ENCODE measurements at places on chromosomes 11 and 22.

GRCh38 chr11:65778431-65778900 lies 2.3 kb downstream of the AP5B1 start:
- no peak for DNase-seq

- no peak for DNase-seq
These were observed 23.0 kb downstream of the PPIL2 start for GRCh38 chr22:21688706-21689381.

GRCh38 chr11:15334766-15335165 lies 220.0 kb downstream of the INSC start:
- DNase-seq, result no peak

- DNase-seq, result no peak
These were observed 11.8 kb upstream of the SELENOH start for GRCh38 chr11:57729479-57729878.

DNA sequence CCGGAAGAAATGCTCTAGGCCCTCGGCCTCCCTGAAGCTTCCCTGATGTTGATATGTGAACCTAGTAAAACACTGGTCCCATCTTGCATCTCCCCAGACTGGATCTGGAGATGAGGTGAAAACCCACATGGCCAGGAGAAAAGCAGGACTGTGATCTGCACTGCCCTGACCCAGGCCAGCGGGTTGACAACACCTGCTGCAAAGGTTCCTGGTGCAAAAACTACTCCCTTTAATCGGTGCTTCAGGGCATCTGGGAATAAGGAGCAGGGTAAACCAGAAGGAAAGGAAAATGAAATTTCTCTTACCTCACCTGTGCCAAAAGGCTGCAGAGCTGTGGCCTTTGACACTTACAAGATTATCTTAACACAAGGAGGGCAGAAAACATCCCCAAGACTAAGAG lies 30.6 kb downstream of the PACSIN2 start:
- no peak for DNase-seq

GRCh38 chr11:18632841-18633240 lies 1.3 kb downstream of the SPTY2D1 start:
- no peak for DNase-seq

DNA sequence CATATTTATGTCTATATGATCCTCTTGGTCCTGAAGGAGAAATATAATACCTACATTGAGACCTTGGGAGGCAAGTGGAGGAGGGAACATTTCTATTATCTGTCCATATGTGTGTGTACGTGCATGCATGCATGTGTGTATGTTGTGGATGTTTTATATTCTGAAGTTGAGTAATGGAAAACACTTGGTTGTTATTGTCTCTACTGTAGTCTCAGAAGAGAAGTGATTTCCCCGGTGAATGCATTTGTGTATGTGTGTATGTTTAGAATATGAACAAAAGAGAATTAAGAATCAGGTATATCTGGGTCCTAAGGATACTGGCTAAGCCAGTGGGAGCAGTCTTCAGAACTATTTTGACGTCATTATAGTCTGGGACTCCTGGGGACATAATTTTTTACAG lies at the start of gene OR52N1:
OR52N1 (minus strand) TSS at position 101 of the 400 bp plus-strand sequence. CDS start 2,449 bp downstream, outside the sequence.
- DNase-seq, result no peak

DNA sequence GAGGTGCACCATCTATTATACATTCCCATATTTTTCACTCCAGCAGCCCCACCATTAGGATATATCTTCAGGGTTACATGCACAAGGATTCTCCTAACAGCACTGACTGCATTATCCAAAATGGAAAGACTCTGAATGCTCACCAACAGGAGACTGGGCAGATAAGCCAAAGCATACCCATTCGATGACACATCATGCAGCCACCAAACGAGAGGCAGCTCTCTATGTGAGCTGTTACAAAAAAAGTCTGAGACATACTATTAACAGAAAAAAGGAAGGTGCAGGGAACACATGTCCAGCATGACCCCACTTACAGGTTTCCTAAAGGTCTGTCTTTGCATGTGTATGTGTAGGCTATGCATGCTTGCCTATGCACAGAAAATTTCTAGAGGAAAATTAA lies 12.4 kb upstream of the SERPIND1 start:
- DNase-seq, result no peak

DNA sequence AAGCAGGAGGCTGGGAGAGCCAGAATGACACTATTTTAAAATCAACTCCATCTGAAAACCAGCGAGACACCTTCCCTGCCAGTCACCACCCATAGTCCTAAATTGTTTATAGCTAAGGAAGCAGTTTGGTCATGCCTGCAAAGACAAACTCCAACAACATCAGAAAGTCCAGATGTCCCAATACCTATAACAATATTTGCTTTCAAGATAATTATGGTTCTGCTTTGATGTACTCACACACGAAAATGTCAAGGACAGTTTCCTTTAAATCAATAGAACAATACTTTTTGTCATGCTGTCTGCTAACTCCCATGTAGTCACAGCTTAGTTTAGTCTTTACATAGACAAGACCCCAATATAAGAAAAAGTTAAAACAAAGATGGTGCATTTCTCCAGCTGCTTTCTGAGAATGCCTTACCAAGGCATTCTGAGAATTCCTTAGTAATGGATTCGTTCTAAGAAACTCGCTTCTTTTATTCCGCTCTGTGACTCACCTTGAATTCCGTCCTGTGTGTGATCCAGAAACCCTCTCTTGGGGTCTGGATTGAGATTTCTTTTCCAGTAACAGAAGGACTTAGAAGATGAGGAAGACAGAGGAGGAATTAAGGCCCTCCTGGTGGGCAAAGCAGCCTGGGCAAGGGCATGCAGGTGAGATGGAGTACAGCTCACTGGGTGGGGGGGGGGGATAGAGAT lies 9.6 kb upstream of the SCGB2A2 start:
- DNase-seq, result no peak

- no peak for DNase-seq
These were observed 12.7 kb downstream of the SDHAF2 start for GRCh38 chr11:61442616-61443015.

DNA sequence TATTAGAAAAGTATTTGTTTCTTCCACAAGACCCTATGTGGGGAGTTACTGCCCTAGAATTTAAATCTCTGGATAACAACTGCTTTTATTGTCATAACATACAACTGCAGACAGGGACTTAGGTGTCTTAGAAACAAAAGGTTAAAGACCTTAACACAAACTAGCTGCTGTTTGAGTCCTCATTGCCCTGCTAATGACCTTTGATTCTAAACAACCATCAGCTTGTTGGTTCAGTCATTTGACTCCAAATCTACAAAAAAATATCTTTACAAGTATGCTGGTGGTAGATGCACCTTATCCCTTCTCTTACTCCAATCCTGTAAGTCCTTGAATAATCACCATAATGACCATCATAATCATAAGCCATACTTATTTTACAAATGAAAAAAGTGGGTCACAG lies 377.4 kb upstream of the PITPNB start:
- no peak for DNase-seq

DNA sequence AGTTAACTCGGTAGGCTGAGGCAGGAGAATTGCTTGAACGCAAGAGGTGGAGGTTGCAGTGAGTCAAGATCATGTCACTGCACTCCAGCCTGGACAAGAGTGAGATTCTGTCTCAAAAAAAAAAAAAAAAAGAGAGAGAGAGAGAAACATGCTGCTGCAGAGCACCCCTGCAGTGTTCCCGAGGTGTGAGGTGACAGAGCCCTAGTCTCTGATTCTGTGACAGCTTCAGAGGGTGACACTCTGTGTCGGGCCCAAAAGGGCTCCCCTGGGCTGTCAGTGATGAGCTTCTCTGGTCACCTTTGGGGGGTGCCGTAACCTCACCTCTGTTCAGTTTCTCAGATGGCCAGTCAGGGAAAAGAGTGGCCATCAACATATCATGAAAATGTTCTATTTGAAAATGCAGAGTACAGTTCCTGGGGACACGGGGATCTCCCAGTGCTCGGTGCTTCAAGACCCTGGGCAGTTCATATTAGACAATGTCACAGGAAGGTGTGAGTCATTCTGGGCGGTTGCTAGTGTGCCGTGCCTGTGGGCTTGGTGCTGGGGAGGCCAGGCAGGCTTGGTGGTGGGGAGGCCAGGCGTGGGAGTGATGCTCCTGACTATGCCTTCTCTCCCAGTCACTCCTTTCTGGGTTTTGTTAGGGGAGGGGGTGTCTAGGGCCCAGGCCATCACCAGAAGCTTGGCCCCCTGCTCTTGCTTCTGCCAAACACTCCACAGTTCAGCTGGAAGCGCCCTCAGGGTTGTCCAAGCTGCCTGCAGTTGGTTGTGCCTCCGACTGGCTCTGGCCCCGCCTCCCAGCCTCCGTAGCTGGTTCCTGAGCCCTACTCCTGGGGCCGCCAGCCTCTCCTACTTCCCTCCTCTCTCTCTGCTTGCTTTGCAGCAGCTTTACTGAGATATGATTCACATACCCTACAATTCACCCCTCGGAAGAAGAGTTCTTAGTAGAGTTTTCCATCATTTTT lies 52.5 kb upstream of the CLDN5 start:
- no peak for DNase-seq

- DNase-seq, result no peak
These were observed 184.2 kb downstream of the BLID start for GRCh38 chr11:121931748-121932352.

DNA sequence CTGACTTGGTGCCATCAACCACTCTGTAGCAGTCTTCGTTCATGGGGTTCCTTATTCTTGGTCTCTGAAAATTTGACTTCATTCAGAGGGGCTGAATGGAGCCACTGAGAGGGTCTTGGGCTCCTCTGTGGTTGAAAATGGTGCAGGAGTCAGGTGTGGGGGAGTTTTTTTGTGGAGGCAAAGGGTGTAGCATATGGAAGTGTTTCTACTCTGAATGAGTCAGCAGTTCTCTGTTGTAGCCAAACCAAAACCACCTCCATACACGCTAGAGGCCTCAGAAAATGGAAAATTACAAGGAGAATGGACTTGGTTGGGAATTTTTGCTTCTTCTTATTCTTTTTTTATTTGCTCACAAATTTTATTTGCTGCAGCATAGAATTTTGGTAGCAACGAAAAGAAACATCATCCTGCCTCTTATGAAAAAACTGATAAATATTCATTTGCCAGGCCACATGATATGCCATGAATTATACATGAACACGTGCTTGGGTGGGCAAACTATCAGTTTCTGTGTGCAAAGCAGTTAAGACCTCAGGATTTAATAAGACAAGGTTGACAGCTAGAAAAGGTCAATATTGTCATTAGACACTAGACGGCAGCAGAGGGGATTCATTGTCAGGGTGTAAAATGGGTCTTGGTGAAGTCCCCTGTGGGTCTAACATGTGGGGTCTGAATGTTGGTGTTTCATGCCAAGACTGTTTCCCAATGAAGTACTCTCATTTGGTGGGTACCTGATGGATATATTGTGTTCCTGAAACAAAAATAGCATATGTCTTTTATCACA lies 111.7 kb downstream of the MYO18B start:
- no peak for DNase-seq
